ENCODE measurements at places on chromosomes 2 and 18.

GRCh38 chr2:141835103-141835502 lies 295.7 kb downstream of the LRP1B start:
- ATAC-seq: no peak

- no peak for ATAC-seq
These were observed 73.9 kb downstream of the PRKRA start for GRCh38 chr2:178377046-178377445.

DNA sequence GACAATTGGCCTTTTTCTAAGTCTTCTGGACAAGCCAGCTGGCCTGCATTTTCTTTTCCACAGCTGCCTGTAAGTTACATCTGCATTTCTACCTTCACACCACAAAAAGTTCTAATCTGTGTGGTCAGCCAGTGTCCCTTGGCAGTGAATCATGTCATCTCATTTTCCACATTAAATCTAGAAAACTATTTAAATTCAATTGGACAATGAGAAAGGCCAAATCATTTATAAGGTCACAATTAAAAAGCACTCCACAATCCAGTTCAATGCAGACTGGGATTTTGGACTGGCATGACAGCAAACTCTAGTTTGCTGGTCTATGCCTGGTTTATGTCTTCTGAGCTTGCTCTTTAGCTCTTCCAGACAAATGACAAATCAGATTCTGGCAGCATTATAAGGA lies 494.2 kb upstream of the SPHKAP start:
- no peak for ATAC-seq

- ATAC-seq: no peak
These were observed 146.4 kb downstream of the TANC1 start for GRCh38 chr2:159114835-159115234.

DNA sequence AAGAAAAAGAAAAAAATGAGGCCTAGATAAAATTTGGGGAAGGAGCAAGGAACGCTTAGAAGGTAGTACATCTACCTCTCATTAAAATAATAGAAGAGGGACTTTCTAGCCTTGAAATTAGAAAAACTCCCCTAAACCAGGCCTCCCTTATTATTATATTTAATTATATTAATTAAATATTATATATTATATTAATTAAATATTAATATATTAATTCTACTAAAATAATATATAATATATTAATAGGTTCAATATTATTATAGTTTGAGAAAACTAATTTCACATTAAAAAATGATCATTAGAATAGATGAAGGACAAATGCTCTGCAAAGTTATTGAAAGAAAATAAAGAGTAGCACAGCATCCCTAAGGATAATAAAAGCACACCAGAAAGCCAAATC lies 449.4 kb downstream of the NBAS start:
- no peak for ATAC-seq

- no peak for ATAC-seq
These were observed 29.5 kb downstream of the COL5A2 start for GRCh38 chr2:189150033-189150432.

DNA sequence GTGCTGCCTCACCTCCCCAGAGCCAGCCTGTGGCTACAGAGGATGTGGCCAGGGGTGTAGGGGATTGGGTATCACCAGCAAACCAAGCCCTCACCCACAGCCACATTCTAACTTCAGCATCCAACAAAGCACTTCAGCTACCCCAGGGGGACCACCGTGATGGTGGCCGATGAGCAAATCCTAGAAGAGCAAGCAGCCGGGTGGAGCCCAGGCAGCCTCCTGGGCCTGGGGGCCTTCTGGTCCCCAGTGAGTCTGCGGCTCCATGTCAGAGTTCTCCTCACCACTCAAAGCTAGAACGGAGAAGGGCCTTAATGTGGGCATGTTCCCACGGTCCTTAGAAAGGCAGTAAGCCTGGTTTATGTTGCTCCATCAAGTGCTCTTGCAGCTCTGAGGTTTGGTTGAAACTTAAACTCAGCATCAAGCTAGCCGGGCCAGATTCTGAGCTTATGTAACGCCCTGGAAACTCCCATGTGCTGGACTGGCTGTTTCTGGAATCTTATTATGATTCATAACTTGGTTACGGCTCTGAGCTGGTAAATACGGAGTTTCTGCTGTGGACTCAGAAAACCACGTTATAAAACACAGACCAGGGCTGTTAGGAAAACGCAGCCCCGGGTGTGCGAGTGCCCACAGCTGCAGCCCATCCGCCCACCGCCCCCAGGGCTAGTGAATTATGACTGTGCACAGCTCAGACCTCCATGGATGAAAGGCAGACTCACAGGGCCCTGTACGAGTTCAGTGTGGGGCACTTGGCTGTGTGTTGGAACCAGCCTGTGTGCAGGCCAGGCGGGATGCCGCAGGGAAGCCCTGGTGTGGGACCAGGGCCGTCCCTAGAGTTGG lies 99.8 kb downstream of the SEPTIN10 start:
- peak; percentile 85 for ATAC-seq

- peak; percentile 93 for ATAC-seq
These were observed 8.7 kb downstream of the TMEM198 start for GRCh38 chr2:219552382-219553167.

DNA sequence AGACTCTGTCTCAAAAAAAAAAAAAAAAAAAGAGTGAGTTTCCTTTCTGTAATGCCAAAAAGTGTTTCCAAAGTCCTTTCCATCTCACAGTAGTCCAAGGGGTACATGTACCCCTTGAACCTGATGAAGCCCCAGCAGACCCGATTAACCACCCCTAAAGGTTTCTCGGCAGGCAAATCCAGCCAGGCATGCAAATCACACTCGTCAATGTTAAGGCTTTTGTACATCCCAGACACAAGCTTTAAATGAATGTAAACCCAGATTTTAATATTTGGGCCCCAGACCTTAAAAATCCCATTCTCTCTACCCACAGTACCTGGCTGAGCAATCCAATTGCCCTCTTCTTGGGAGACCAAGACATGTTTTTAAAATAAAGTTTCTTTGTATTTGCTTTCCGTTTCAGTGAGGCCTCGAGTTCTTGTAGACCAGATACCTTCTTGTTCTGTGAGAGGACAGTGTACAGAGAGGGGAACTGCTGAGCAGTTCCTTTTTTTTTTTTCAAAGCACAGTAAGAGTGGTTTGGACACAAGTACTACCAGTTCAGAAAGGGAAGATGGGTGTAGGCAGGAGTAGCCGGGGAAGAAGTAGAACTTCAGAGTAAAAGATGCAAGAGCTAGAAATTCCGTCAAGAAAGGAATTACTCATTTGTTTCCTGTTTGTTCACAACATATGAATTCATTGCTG lies at the start of gene NLRC4:
Gene NLRC4, minus strand, starts transcription at position 465 of the 684 bp plus-strand sequence. CDS start 8,111 bp downstream, outside the sequence.
- ATAC-seq: no peak

GRCh38 chr2:150612957-150613710 lies 125.7 kb upstream of the RND3 start:
- ATAC-seq: peak; percentile 19

- no peak for ATAC-seq
These were observed 1.7 kb upstream of the THOC1 start for GRCh38 chr18:269480-270095.

DNA sequence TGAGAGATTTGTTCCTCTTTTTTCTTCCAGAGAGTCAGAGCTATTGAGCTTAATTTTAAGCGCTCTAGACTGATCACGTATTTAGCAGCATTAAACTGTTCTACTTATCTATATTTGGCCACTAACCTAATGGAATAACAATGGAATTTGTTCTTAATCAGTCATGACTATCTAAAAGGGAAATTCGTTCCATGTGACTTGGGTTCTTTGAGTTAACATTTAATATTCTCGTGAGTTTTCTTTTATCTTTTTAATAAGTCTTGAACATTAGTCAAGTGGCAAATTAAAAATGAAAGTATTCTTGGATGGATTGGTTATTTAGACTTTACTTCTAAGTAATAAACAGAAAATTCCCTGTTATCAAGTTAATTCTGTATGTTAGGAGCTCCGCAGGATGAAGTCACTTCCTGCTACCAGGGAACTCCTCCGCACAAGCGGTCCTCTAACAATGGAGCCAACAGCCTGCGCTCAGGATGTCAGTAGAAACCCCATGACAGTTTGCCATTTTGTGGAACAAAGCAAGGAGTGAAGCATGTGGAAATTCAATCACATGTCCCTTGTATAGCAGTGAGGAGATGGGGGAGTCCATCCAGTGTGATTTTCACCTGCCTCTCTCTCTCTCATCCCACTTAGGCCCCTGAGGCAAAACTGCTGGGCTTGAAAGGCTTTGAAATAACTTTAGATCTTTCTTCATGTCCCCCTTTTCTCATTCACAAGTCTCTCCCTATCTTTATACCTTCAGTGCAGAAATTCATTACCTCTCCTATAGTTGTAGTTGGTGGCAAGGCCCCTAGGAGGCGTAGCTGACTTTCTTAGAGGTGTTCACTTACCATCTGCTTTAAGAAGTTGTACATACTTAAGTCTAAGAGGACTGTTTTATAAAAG lies 138.1 kb downstream of the WDR7 start:
- no peak for ATAC-seq

DNA sequence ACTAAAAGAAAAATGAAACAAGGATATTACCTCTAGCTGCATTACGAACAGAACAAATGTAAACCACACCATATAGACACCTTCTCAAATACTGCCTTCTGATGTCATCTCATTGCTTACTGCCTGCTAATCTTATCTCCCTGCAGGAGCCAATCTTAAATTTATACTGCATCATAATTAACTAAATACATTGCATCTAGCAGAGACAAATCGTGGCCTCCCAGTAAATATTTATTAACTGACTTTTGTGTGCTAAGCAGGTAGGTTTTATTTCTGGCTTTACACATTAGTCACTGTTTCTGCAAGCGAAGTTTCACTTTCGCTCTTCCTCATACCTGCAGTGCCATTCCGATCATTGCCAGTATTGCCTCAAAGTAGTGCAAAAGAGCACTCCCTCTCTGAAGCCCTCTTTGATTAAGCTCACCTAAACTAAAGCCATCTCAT lies 67.5 kb downstream of the SPATS2L start:
- ATAC-seq: no peak

DNA sequence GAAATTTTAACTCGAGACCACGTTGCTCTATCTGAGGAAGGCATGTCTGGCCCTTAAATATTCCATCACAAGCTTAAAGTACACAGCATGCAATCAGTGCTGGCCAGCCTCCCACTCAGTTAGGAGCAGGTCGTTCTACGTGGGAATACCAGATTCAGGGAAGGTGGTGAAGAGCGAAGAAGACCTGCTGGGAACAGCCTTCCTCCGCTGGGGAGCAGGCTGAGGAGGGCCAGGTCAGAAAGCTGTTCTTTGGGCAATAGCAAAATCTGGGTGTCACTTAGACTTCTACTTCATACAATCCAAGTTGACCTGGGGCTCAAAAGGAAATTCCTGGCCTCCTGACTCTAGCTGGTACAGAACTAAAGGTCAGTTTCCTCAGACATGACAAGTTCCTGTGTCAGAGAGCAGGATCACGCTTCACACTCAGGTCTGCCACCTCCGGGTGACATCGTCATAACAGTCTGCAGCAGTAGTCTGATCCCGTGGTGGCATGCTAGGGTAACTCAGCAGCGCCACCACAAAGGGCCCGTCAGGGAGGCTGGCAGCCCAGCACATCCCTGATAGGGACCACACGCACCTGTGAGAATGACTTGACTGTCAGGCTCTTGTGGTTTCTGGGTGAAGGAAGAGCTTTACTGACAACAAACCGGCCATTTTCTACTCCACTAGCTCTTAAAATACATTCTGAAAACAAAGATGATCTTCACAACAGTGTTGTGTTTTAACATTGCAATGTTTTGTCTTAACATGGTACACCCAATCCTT lies 35.2 kb upstream of the NAPG start:
- ATAC-seq: no peak

GRCh38 chr2:150480971-150481830 lies 6.3 kb downstream of the RND3 start:
- no peak for ATAC-seq

Measured in gastroesophageal sphincter (tissue), 4 donors.